Activated CD8-positive, alpha-beta T cell treated with anti-CD3 and anti-CD28 coated beads for 36 hours (primary cell): ENCODE measurements at places on chromosomes 4 and X. TPM values are rescaled to one million over a fixed set of nuclear protein-coding genes. Genes with fewer than 3 reads are reported as not detected.

TGIF2LX gene
- total RNA-seq: not detected

P2RY8 gene
- total RNA-seq: 27.5 TPM

GRCh38 chrX:9788911-9789310, 2.7 kb downstream of the SHROOM2 start:
- DNase-seq: no peak

DNA sequence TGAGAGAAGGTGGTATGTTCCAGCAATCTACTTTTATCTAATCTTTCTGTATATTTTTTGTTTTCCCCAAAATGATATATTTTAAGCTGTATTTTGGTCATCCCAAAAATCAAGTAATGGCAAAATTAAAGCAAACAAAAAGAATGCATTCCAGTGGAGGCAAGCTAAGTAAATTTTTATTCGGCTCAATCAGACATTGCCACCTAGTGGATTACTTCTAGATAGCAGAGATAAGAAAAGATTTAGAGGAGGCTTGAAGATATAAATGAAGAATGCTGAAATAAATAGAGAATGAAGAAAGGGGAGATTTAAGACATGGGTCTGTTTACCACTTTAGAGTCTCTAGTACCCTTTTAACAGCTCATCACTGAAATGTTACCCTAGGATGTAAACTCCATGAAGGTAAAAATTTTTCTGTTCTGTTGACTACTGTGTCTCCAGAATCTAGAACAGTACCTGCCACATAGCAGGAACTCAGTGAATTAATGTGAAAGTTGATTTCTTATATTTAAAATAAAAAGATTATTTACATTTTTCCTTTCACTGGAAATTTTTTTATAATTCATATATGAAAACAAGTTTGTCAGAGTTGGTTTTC, 110.9 kb upstream of the ANK2 start:
- DNase-seq: no peak

- no peak for DNase-seq
Observed at GRCh38 chr4:55447108-55447708, 51.5 kb downstream of the TMEM165 start.

DNA sequence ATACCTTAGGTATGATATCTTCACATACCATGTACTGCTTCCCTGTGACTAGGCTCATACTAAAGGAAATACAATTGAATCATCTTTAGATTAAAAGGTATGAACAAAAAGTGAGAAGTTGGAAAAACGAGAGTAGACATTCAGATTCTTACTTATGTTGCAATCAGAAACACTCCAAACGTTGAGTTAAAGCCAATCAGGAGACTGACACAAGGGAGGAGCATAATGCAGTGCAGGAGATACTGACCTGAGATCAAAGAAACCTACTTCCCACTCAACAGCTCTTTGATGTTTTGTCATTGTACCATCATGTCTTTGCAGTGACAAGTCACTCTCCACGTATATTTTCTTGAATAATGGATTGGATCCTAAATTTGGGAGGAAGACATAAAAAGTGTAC, 8.9 kb upstream of the PCDH18 start:
- no peak for DNase-seq

DNA sequence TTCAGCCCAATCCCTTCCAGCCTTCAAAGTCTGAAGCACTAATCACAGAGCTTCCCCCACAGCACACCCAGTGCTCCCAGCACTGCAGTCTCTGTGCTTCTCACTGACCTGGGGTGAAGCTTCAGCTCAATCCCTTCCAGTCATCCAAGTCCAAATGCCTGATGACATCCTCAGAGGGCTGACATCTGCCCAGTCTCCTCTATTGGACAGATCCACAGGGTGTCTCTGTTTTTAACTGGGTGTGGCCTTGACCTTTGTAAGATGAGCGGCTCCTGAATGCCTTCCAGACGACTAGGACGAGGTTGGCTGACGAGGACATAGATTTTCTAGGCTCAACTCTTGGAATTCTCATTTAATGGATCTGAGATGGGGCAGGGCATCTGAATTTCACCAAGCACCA, 7.6 kb upstream of the SLC2A9 start:
- DNase-seq: no peak

DNA sequence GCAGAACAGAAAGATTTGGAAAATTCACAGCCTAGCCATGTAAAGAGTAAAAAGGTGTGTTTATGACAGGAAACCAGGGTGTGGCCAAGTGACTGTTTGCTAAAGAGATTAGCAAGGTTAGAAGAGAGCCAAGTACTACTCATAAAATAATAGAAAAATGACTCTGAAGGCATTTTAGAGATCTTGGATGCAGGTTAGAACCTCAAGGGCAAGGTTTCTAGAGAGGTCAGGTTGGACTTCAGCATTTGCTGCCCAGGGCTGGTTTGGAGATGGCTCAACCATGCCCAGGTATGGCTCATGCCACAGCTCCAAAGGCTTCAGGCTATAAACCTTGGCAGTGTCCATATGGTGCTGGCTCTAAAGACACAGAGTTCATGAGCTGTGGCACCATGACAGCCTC, 40.6 kb upstream of the ADGRA3 start:
- DNase-seq: no peak
